Stimulated activated CD4-positive, alpha-beta T cell treated with anti-CD3 and anti-CD28 coated beads, TNF-alpha, amount 100 ng/mL, for 24 hours (primary cell): ENCODE measurements at places on chromosomes 4 and X.

- peak; percentile 57 for DNase-seq
Measured at GRCh38 chrX:65034668-65035445, 58.6 kb upstream of the ZC4H2 start.

- no peak for DNase-seq
Measured at GRCh38 chr4:2942037-2942531, 21.1 kb downstream of the NOP14 start.

DNA sequence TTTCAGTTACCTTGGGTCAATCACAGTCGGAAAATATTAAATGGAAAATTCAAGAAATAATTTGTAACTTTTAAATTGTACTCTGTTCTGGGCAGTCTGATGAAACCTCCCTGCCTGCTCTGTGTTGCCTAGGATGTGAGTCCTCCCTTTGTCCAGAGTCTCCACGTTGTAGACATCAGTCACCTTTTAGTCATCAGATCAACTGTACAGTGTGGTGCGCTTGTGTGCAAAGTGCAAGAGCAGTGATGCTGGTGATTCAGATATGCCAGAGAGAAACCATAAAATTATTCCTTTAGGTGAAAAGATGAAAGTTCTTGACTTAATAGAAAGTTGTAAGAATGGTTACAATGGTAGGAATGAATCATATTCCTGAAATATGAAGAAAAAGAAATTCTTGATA lies 1.4 kb downstream of the SPATA4 start:
- DNase-seq: peak; percentile 21

- DNase-seq: no peak
Measured at GRCh38 chr4:170079981-170080380, 9.8 kb downstream of the AADAT start.

- no peak for DNase-seq
Measured at GRCh38 chr4:124030147-124030546, 633.6 kb downstream of the SPRY1 start.

- no peak for DNase-seq
Measured at GRCh38 chrX:68807818-68808217, 21.0 kb upstream of the EFNB1 start.

- DNase-seq: no peak
Measured at GRCh38 chr4:38930204-38930603, 62.6 kb downstream of the FAM114A1 start.

GRCh38 chr4:140839888-140840790 lies 84.0 kb upstream of the TBC1D9 start:
- no peak for DNase-seq

DNA sequence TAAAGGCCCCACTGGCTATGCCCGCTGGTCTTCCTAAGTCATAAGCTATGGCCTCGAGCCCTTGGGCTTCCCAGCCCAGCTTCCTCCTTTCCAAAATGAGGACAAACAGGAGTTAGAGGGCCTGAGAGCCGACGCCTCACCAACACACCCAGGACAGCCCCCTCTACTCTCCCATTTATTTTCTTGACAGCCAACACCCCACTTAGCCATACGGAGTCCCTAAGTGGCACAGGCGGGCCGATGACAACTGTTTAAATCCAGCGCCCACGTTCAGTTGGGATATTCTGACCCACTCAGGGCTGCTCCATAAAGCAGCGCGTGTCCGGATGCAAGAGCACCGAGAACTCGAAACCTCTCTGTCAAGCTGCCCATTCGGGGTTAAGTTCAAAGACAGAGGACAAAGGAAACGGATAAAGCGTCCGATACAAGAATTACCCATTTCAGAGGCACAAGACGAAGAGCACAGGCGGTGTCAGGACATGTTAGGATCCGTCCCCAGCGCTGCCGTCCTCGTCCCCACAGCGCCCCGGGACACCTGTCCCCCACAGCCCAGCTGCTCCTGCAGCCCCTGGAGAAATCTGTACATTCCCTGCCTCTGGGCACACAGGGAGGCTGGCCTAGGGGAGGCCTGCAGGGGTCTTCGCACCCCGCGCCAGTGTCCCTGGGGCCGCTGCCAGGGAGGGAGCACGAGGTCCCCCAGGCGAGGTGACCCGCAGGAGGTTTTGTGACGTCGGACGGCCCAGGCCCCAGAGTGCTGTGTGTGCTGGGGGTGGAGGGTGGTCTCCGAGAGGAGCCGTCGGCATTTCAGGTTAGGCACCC lies 1.2 kb downstream of the PRKX start:
- no peak for DNase-seq

DNA sequence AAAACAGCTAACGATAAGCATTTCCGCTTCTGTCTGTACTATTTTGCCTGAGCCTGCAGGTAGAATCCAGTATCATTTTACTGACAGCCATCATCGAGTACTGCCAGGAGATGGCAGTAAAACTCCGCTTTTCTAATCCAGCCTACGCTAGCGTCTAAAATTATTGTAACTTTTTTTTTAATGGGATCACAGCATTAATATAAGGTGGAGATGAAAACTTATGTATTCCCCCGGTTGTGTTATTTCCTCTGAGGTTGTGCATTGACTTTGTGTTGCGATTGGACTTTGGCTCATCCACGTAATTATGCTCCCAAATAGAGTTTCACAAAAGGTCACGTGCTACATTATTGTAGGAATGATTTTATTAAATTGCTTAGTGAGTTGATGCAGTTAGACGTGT lies 248.1 kb downstream of the C4orf33 start:
- DNase-seq: no peak

GRCh38 chrX:96098471-96098870 lies 586.2 kb upstream of the DIAPH2 start:
- DNase-seq: no peak

- DNase-seq: peak; percentile 0
Measured at GRCh38 chrX:17046478-17047097, 100.1 kb downstream of the REPS2 start.

DNA sequence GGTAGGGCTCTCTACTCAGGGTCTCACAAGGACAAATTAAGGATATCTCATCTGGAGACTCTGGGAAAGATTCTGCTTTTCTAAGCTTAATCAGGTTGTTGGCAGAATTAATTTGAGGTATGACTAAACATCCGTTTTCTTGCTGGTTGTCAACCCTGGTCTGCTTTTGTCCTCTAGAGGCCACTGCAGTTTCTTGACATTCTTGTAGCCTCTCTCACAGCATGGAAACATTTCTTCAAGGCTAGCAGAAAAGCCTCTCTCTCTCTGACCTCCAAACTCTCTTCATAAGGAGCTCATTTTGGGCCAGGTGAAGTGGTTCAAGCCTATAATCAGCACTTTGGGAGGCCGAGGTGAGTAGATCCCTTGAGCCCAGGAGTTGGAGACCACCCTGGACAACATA lies 749.5 kb upstream of the PCDH7 start:
- DNase-seq: no peak

- no peak for DNase-seq
Measured at GRCh38 chrX:101708163-101708562, 48.5 kb upstream of the ARMCX2 start.

DNA sequence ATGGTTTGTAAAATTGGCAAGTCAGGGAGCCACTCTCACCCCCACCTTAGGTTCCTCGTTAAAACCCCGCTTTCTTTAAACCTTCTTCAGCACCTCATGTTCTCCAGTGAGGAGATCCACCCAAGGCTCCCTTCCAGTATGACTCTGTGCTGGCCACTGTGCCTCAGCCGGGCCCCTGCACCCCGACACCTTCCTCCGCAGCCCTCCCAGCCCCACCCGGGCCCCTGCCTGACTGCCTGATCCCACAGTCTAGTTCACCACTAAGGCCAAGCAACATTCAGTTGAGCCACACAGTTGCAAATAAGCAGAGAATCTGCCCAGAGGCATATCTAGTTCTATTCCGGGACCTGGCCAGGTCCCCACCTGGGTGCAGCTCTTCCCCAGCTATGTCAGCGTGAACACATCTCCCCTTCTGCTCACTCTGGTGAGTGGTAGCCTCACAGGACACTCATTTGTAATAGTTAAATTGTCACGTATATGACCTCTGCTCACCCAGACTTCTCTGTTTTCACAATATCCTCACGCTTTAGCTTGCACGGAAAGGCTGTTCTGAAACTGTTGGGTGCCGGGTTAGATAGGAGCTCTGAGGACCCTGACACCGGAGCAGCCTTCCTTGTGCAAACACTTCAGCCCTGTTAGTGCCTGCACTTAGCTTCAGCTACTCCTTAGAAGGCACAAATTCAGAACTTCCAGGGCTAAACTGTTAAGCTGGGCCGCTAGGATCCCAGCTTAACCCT lies 146.8 kb downstream of the DCTD start:
- no peak for DNase-seq

DNA sequence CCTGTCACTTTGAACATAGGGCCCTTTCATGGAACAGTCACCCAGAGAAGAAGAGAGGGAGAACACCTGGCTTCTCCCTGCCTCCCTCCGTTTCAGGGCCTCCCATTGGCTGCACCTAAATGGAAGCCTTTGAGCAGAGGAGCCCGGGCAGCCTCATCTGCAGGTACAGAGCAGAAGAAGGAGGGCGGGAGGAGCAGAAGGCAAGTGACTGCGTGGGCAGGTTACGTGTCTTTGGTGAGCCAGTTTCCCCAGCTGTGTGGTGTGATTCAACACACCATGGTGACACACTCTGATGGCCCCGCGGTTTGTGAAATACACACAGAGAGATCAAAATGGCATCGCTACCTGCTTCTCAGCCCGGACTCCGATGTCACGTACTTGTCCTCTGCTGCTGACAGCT lies 431 bp downstream of the C4orf50 start:
- no peak for DNase-seq

- no peak for DNase-seq
Measured at GRCh38 chr4:42637867-42638266, 19.0 kb downstream of the ATP8A1 start.

DNA sequence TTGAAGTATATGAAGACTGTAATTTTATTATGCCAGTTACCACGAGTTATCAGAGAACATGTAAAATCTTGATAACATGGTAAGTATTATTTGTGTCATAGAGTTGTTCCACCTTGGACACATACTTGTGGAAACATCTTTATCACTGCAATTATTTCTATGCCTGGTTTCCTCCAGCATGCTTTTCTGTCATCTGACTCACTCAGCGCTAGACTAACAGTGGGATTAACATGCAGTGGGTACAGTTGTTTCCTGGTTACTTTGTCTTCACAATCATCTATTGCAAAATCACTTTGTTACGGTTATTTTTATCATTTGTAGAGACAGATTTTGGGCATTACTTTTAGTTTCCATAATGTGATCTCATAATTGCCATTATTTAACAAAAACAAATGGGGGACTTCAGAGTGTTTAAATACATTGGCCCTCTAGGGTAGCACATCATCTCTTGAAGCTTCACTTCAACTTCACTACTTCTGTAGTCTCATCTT lies at the start of gene STATH:
Gene STATH (plus strand): TSS at position 441 of the 491 bp plus-strand sequence. CDS start 2,472 bp downstream, outside the sequence.
- DNase-seq: no peak

DNA sequence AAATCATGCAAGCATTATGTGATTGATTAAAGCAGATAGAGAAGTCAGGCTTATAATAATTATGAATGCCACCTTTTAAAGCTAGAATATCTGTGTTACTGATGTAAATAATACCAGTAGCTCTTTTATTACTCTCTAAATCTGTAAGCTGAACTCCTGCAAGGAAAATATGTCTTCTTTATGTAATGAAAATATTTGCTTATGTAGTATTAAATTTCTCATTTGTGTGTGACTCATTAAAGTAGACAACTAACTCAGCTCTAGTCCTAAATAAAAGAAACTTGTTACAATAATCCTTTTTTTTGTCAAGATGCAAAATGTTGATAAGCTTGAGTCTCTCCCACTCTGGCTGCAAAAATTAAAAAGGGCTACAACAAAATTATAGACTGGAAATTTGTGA lies 137.7 kb upstream of the FAT1 start:
- DNase-seq: no peak

- DNase-seq: no peak
Measured at GRCh38 chr4:186596346-186596745, 41.0 kb upstream of the MTNR1A start.

- no peak for DNase-seq
Measured at GRCh38 chrX:2614911-2615310, 76.2 kb upstream of the CD99 start.

- no peak for DNase-seq
Measured at GRCh38 chr4:6460876-6461275, 11.5 kb downstream of the PPP2R2C start.

- DNase-seq: no peak
Measured at GRCh38 chr4:104589264-104589868, 94.7 kb upstream of the CXXC4 start.

DNA sequence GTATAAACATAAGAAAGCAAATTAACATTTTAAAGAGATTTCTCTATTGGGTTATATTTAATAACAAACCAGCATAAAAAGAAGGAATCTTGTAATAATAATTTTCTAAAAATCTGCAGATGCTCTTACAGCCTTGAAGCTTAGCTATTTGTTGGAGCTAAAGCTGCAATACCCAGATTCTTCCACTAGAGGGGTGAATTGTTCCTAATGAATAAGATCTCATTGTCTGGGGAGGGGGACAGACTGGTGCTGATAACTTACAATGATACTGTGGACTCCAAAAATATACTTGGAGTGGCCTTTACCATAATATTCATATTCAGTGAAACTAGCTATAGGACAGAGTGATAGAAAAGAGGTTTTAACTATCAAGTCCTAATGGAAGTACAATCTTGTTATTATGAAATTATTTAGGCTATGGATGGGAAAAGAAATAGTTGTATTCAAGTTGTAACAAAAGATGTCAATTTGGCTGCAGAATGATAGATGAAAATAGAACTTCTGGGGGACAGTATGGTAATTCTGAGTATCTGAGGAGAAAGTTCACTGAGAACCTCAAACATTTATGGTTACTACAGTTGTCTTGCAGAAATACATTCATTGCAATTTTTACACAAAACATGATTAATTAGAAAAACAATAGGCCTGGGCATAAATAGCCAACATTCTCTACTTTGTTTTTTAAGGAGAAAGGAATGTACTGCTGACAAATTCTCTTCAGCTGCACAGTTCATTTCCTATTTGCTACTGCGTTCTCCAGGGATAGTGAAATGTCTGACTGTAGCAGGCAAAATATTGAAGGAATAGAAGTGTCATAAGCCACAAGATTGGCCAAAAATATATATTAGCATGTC lies 443.3 kb downstream of the GBA3 start:
- DNase-seq: no peak

DNA sequence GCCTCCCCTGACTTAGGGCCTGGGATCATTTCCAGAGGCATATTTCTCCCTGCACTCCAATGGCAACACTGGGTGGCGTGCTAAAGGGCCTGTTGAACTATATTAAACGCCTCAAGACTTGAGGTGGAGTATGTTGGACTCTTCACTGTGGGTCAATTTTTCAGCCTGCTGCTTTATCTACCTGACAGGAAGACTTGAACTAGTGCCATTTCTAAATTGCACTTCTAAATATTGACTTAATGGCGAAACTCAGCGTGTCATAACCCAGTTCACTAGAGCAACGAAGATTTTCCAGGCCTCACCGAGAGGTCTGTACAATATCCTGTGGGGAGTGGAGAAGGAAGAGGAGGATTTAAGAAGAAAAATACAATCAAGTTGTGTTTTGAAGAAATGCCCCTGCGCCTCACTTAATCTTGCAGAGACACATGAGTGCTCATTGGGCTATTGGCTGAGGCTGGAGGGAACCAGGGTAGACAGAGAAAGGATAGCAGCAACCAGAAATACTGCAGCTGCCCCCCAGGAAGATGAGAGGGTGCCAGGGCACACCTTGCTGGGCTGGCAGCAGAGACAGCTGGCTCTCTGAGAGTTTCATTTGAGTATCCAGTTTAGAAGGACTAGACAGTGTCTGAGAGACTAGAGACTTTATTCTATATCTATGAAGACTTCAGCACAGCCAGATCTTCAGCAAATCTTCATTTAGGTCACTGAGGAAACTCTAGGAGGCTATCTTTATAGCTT lies 67.4 kb downstream of the ENPP6 start:
- no peak for DNase-seq
